ENCODE measurements at places on chromosomes 6 and 20. TPM values are rescaled to one million over a fixed set of nuclear protein-coding genes. Genes with fewer than 3 reads are reported as not detected.

DNA sequence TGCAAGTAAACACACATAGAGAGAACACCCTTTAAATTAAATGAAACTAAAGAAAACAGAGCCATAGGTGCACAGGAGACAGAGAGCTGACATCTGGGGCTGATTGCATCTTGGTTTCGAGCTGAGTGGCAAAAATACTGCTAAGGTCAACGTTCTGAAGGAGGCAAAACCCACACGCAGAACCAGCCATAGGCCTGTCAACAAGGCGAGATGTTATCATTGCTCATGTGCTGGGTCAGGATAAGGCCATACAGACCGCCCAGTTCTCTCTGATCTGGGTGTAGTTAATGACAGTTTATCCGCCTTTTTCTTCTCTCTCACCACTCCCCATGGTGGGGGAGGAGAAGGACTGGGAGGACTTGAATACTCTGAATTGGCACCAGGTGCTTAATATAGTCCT, 4.5 kb upstream of the FAM110A start:
- no peak for DNase-seq

DNA sequence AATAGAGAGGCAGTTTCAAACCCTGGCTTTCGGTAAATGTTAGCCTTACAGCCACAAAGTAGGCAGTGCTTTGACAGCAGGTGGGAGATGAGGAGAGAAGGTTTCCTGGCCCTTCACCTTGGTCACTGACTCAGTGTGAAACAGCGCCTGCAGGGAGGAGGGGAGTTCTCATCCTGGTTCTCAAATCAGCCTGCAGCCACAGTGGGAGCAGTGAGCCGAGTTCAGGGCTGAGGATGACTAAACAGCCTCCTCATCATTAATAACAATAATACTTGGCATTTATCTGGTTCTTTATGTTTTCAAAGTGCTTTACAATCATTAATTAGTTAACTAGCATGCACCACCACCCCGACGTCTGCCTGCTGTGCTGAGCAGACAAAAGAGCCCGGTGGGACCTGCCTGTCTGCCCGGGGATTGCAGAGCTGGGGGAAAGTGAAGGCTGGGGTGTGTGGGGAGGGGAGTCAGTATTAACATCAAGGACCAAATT, 59.6 kb downstream of the PRDM1 start:
- no peak for DNase-seq

GRCh38 chr20:8854571-8854970, 214.3 kb upstream of the PLCB4 start:
- DNase-seq, result no peak

DNA sequence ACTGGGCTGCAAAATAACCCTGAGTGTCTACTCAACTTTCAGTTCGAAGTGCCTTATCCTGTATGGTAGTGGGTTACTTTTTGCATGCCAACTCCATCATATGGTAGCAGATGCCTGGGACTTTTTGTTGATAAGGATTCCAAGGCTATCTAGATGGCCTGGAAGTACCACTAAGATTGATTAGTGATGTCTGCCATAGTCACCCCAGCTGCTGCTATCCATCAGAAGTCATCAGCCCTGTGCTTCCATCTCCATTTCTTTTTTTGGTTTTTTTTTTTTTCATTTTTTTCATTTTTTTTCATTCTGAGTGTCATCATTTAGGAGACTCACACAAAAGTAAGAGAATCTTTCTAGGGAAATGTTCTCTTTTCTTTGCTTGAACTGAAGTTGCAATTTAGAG, 217.4 kb upstream of the PLCB4 start:
- no peak for DNase-seq

GRCh38 chr20:43542674-43543073, 16.2 kb upstream of the SGK2 start:
- DNase-seq, result no peak

DNA sequence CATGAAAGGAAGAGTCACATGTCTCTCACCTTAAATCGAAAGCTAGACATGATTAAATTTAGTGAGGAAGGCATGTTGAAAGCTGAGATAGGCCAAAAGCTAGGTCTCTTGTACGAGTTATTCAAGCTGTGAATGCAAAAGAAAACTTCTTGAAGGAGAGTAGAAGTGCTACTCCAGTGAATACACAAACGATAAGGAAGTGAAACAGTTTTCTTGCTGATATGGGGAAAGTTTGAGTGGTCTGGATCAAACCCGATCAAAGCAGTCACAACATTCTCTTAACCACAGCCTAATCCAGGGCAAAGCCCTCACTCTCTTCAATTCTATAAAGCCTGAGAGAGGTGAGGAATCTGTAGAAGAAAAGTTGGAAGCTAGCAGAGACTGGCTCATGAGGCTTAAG, 1.9 kb upstream of the TPD52L1 start:
- DNase-seq, result no peak

GRCh38 chr20:50346374-50347283, 156.0 kb downstream of the CEBPB start:
- no peak for DNase-seq

DNA sequence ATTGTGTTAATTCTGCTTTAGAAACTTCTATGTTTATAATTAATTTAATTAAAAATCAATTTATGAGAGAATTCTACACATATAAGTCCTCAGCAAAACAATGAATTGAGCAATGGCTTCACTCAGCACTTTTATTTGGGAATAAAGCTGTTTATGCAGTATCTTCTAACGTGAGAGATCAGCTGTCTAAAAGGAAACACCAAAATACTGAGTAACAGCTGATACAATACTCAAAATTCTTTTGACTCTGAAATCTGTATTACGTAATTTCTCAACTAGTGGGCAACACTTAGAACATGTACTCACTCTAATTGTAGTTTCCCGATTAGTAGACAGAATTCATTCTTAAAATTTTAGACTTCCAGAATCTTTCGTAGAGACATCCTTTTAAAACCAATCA, 49.8 kb downstream of the MAP3K7 start:
- no peak for DNase-seq

- no peak for DNase-seq
Measured at GRCh38 chr20:13996265-13996664, 949 bp downstream of the MACROD2 start.

GRCh38 chr6:32234934-32235333, 11.1 kb upstream of the NOTCH4 start:
- DNase-seq, result no peak

- DNase-seq, result no peak
Measured at GRCh38 chr6:126266664-126267063, 73.3 kb upstream of the CENPW start.

- no peak for DNase-seq
Measured at GRCh38 chr6:136772685-136773472, 19.4 kb downstream of the MAP3K5 start.

DNA sequence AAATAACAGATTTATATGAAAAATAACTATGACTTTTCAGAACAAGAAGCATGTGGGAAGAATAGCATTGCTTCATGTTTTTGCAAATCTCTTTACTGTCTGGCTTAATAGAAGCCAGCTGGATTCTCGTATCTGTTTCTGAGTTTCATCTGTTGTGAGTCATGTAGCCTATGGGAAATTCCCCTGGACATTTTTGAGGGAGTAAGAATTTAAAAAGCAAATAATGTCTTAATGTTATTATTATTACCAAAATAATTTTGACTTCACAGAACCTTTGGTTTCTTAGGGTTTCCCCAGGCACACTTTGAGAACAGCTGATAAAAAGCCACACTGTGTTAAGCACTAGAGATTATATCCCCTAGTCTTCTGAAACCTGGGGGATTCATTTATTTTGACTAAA, 75.8 kb downstream of the SYCP2L start:
- no peak for DNase-seq

DNA sequence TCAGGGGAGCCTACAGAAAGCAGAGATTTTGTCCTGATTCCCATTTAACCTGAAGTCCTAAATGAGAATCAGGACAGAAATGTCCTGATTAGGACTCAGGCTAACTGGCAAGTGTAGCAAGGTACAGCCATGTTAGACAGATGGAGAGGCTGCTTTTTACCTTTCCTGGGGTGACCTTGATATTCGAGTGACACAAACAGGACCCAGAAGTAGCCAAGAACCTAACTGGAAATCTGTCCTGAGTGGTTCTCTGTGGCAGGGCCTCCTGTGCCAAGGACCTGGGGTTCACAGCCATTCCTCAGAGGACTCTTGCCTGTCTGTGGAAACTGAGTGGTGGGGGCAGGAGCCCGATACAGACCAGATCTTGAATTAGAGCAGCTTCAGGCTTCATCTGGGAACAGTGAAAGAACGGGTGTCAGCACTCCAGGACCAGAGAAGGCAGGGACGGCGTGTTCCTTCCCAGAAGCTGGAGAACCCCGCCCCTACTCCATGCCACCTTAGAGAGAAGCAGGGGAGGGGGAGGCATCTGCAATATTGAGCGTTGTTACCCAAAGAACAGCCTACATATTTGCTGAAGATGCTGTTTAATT, 4.3 kb upstream of the FUCA2 start:
- no peak for DNase-seq

- DNase-seq, result no peak
Measured at GRCh38 chr20:2515203-2515602, 6.5 kb upstream of the ZNF343 start.

GRCh38 chr6:119717942-119718341, 368.4 kb upstream of the MAN1A1 start:
- no peak for DNase-seq

- no peak for DNase-seq
Measured at GRCh38 chr20:44180814-44181213, 6.2 kb downstream of the JPH2 start.

DNA sequence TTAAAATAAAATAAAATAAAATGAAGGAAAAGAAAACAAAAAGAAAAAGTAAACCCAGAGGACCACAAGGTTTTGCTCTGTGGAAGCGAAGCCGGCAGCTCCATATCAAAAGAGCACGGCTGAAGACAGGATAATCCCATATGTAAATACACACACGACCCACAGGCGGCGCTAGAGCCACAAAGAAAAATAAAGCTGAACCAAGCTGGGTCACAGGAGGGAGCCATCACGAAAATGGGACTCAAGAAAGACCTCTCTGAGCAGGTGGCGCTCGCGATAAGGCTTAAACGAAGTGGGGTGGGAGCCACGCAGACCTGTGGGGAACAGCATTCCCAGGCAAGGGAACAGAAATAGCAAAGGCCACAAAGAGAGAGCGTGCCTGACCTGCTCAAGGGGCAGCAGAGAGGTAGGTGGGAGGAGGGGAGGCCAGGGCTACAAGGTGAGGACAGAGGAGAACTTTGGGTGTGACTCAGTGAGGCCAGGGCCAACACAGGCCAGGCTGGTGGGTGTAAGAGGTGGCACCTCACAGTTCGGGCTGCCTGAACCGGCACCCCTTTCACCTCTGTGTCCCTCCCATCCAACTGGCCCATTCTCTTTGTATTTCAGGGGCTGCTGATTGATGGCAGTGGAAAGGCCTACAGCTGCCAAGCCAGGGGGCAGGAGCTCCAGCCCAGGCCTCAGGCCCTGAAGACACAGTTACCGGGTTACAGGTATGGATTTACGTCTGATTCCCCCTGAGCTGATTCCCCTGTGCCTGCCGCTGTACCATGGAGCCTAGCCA, 26.0 kb downstream of the PTGIS start:
- peak; percentile 48 for DNase-seq

GRCh38 chr6:42453031-42453653, 1.4 kb upstream of the TRERF1 start:
- DNase-seq, result no peak

- no peak for DNase-seq
Measured at GRCh38 chr6:17710331-17710730, 3.6 kb upstream of the NUP153 start.

- DNase-seq, result no peak
Measured at GRCh38 chr6:1395941-1396908, 6.8 kb downstream of the FOXF2 start.

GRCh38 chr6:21599051-21599696, 5.6 kb downstream of the SOX4 start:
- no peak for DNase-seq

- no peak for DNase-seq
Measured at GRCh38 chr6:27867945-27868300, 44.3 kb downstream of the OR2B2 start.

GRCh38 chr20:45191926-45192325, 14.9 kb upstream of the SEMG1 start:
- DNase-seq, result no peak

DNA sequence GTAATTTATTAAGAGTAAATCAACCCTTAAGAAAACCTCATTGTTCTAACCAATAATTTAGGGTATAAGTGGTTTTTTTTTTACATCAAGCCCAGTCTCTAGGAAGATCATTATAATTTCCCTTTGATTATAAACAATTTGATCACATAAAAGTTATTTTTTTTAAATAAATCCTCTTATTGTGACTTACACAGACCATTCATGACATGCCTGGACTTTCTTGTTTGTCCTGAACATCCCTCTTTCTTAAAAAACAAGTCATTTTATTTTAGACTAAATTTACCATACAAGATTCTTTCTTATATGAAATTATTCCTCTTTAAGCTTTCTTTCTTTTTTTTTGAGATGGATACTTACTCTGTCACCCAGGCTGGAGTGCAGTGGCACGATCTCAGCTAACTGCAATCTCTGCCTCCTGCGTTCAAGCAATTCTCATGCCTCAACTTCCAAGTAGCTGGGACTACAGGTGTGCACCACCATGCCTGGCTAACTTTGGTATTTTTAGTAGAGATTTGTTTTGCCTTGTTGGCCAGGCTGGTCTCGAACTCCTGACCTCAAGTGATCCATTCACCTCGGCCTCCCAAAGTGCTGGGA, 53.6 kb upstream of the AGPAT4 start:
- no peak for DNase-seq

GRCh38 chr6:144434308-144434990, 149.3 kb downstream of the UTRN start:
- no peak for DNase-seq

The TPX2 gene
- 51.3 TPM for polyA plus RNA-seq

The BEND6 gene
- polyA plus RNA-seq, result 5.1 TPM

The TGM3 gene
- polyA plus RNA-seq, result 0.70 TPM

The SYCP2L gene
- polyA plus RNA-seq, result 3.8 TPM

The SAPCD1 gene
- 2.7 TPM for polyA plus RNA-seq

The ATAT1 gene
- 33.7 TPM for polyA plus RNA-seq

The LINC00237 gene
- polyA plus RNA-seq, result not detected

The RAET1E gene
- polyA plus RNA-seq, result 0.44 TPM

The DNAAF9 gene
- polyA plus RNA-seq, result 25.8 TPM

The CCDC167 gene
- 24.4 TPM for polyA plus RNA-seq

The MDC1 gene
- 46.9 TPM for polyA plus RNA-seq

The TREML1 gene
- polyA plus RNA-seq, result 0.34 TPM

Measured in left renal pelvis (tissue), 4 donors.